Gastroesophageal sphincter (tissue), 4 donors: ENCODE measurements at places on chromosomes 3 and 15. TPM values are rescaled to one million over a fixed set of nuclear protein-coding genes. Genes with fewer than 3 reads are reported as not detected.

The CPNE4 gene
- not detected for total RNA-seq

The QRICH1 gene
- 86.2 TPM for total RNA-seq

The POPDC2 gene
- total RNA-seq: 98.2 TPM

The CHRD gene
- total RNA-seq: 27.4 TPM

The CPLX3 gene
- total RNA-seq: not detected

The CLDN16 gene
- not detected for total RNA-seq

The ACAD11 gene
- 14.8 TPM for total RNA-seq

The HYAL1 gene
- total RNA-seq: 4.8 TPM

The MOBP gene
- total RNA-seq: not detected

The QARS1 gene
- total RNA-seq: 169 TPM

The ALDH1A3 gene
- 93.5 TPM for total RNA-seq

The POLQ gene
- total RNA-seq: 0.16 TPM

The OIP5 gene
- total RNA-seq: 0.40 TPM

The ITIH4 gene
- 1.2 TPM for total RNA-seq

The ETV5 gene
- total RNA-seq: 15.5 TPM

The GBE1 gene
- 28.7 TPM for total RNA-seq
